HL-60 (cell line): ENCODE measurements at places on chromosomes 5 and 9.

DNA sequence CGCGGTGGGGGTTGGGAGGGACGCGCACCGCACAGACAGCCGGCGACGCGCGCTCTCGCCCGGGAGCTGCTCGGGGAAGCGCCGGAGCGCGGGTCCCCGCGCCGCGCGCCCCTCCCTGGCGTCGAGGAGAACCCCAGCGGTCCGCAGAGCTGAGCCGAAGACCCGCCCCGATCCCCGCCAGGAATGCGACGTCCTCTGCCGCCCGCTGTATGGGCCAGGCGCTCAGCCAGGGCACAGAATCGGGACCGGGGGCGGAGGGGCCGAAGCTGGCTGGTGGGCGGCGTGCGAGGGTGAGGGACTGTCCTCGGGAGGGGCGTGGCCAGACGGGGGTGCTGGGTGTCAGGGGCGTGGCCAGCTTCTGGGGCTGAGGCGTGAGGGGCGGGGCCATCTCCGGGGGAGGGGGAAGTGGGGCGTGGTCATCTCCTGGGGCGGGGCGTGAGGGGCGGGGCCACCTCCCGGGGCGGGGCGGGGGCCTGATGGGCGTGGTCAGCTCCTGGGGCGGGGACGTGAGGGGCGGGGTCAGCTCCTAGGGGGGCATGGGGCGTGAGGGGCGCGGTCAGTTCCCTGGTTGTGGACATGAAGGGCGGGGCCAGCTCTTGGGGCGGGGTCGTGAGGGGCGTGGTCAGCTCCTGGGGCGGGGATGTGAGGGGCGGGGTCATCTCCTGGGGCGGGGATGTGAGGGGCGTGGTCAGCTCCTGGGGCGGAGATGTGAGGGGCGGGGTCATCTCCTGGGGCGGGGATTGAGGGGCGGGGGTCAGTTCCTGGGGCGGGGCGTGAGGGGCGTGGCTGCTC is 965 bp downstream of the PTGDS start:
- DNase-seq = no peak

- DNase-seq = no peak
Measured at GRCh38 chr5:168086746-168087145, 204.7 kb upstream of the WWC1 start.

- DNase-seq = no peak
Measured at GRCh38 chr5:170603109-170603508, 99.3 kb downstream of the KCNIP1 start.

DNA sequence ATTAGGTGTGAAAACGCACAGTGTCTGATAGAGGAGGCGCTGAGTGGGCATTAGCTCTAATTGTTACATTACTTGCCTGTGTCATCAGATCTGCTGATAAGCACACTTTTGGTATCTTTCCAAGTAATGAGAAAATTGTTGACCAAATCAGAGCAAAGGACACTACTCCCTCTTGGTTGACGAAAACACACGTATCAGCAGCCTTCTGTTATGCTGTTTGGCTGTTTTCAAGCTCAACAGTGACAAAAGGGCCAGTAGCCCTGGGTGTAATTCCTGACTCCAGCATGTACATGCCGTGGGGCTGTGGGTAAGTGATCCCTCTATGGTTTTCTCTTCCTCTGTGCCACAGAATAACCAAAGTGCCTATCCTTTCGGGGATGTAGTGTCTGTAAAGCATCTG is 151.4 kb downstream of the AUH start:
- no peak for DNase-seq

- DNase-seq = no peak
Measured at GRCh38 chr5:2863675-2864433, 112.4 kb upstream of the IRX2 start.

DNA sequence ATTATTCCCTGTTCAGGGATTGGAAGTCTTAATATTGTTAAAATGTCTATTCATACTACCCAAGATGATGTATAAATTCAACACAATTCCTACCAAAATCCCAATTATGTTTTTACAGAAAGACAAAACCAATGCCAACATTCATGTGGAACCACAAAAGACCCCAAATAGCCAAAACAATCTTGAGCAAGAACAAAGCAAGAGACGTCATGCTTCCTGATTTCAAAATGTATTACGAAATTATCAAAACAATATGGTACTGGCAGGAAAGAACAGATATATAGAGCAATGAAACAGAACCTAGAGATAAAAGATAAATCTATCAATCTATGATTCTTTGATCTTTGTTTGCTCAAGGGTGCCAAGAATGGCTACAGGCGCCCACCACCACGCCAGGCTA is 237.9 kb downstream of the TAF11L14 start:
- no peak for DNase-seq

DNA sequence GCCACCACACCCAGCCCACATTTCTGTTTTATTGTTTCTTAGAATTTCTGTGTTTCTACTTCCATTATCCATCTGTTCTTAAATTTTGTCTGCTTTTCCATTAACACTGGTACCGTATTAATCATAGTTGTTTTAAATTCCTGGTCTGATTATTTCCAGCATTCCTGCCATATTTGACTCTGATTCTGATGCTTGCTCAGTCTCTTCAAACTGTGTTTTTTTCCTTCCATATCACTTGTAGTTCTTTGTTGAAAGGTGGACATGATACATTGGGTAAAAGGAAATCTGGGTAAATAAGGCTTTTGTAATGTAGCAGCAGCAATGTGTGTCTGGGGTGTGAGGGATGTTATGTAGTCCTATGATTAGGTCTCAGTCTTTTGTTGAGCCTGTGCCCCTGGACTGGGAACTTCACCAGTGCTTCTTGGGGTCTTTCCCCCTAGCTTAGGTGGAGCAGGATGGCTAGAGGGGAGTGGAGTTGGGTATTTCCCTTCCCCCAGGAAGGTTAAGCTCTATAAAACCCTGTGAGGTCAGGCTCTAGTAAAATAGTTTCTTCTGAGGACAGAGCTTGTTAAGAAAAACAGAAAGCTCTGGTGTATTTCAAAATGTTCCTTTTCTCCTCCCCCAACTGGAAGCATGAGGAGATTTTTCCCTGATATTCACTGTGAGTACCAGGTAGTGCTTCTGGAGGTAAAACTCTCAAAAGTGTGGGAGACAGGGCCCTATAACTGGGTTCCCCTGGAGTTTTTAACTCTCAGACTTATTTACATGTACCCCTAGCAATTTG is 10.1 kb upstream of the TMOD1 start:
- no peak for DNase-seq

GRCh38 chr5:133906303-133906702 is 62.1 kb downstream of the C5orf15 start:
- DNase-seq = no peak

DNA sequence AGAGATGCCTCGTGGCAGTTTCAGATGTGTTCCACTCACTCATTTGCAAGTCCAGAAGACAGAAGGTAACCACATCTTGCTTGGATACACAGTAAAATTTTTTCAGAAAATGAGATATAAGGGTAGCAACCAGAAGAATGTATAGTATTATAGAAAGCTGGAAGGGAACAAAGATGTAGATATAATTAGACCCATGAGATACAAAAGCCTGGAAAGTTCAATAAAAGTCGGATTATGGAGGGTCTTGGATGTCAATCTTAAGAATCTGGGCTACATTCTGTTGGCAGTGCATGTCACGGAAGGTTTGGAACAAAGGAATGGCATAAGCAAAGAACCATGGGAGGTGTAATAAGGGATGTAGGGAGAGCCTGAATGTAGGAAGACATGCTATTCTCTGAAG is 5.1 kb upstream of the CEP78 start:
- no peak for DNase-seq

DNA sequence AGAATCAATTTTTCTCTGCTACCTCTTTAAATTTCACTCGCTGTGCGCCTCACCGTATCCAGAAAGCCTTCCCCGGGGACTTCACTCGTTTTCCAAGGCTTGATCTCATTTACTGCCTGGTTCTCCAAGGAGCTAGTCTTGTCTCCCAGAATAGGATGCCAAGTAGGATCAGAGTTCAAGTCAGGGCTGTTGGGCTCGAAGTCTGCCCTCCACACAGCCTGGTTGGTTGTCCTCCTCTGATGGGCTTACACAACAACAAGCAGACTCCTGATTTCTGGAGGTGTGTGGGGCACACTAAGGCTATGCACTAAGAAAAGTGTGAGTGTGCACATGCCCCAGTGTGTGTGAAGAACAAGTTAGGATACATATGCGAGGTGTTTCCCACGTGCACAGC is 14.0 kb upstream of the TNIP1 start:
- no peak for DNase-seq

- no peak for DNase-seq
Measured at GRCh38 chr9:6955251-6955921, 197.6 kb downstream of the KDM4C start.

DNA sequence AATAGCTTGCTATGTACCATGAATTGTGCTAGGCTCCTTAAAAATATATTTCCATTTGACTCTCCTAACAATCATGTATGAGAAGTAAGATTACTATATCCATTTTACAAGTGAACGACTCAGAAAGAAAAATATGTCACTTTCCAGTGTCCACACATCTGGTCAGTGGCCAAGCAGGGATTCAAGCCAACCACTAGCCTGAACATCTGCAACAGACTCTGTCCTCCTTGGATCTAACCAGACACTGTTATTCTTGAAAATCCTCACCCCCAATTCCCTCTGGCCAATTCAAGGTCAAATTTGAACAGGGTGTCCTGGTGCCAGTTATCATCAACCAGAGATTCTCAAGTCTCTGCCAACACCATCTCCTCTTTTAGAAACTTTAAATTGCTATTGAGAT is 344.1 kb upstream of the WWC1 start:
- no peak for DNase-seq

DNA sequence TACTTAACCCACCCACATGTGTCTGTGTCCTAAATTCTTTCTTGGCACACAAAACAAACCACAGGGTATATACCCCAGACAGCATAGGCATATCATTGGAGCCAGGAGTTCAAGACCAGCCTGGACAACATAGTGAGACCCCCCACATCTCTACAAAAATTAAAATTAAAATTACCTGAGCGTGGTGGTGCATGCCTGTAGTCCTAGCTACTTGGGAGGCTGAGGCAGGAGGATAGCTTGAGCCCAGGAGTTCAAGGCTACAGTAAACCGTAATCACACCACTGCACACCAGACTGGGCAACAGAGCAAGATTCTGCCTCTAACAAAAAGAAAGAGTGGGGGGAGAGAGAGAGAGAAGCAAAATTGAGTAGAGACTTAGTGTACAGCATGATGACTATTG is 4.6 kb upstream of the AGTPBP1 start:
- no peak for DNase-seq

DNA sequence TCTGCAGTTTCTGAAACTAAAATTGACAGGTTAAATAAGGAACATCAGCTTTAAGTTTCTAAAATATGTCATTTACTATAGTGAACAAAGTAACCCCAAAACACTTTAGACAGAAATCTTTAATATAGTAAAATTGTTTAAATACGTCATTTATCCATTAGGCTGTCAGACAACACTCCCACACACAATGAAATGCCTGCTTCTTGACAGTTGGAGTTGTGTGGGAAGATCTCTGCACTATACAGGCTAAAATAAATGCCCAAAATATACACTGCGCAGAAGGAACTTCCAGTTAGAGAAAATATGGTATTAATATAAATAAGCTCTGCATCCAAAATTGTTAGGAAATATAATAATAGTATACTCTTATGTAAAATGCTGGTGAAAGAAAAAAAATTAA is 794.4 kb downstream of the CDH18 start:
- DNase-seq = no peak

- DNase-seq = no peak
Measured at GRCh38 chr5:157593052-157593757, 17.6 kb upstream of the ADAM19 start.

GRCh38 chr5:146647656-146648199 is 131.7 kb upstream of the GPR151 start:
- no peak for DNase-seq

DNA sequence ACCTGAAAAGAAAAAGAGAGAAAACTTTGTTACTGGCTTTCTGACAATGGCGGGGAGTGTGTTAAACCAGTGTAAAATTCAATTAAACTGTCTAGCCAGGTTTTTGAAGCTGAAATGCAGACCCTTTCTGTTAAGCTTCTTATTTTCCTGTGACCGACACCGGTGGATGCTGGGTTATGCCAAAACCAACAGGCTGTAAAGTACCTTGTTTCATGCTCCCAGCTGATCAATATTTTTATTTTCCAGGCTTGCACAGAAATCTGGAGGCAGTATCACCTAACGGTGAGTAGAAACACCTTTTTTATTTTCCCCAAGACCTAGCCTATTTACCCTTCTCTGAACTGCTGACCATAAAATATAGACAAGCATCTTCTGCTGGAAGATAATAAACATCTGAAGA is 94.9 kb upstream of the GRHPR start:
- DNase-seq = no peak

- DNase-seq = peak; percentile 24
Measured at GRCh38 chr5:6820851-6821479, 107.7 kb downstream of the TENT4A start.

DNA sequence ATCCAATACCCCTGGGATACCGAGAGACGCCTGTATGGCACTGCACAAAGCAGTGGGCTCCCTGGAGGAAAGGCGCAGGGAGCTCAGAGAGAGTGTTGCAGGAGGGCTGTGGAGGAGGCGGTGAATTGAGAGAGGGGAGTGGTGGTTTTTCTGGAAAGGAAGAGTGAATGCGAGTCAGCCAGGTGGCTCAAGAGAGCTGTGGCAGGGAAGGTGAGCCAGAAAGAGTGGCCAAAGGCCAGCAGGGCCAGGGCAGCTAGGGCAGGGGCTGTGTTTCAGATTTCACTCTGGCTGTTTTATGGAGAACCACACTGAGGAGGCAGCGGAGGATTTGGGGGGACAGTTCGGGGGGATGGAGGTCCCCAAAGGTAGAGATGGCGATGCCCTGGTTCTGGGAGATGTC is 13.0 kb upstream of the DAB2IP start:
- no peak for DNase-seq

- peak; percentile 42 for DNase-seq
Measured at GRCh38 chr9:76704593-76705204, 59.5 kb upstream of the PCA3 start.

GRCh38 chr5:73339051-73339575 is 109.5 kb downstream of the FOXD1 start:
- DNase-seq = no peak

GRCh38 chr9:7461791-7462190 is 337.8 kb downstream of the DMAC1 start:
- no peak for DNase-seq

GRCh38 chr9:107173422-107174180 is 109.5 kb upstream of the RAD23B start:
- no peak for DNase-seq

DNA sequence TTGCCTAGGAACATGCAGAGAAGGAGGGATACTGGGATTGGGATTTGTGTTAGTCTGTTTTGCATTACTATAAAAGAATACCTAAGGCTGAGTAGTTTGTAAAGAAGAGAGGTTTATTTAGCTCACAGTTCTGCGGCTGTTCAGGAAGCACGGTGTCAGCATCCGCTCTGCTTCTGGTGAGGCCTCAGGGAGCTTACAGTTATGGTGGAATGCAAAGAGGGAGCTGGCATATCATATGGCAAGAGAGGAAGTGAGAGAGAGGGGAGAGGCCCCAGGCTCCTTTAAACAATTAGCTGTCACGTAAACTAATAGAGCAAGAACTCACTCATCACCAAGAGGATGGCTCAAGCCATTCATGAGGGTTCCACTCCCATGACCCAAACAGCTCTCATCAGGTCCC is 27.0 kb downstream of the IL12B start:
- DNase-seq = no peak
